ENCODE measurements at places on chromosomes 2 and 18.

- DNase-seq = no peak
These were observed 18.2 kb downstream of the ACVR2A start for GRCh38 chr2:147862859-147863516.

GRCh38 chr2:38750011-38750890 lies 910 bp downstream of the SRSF7 start:
- DNase-seq = no peak

DNA sequence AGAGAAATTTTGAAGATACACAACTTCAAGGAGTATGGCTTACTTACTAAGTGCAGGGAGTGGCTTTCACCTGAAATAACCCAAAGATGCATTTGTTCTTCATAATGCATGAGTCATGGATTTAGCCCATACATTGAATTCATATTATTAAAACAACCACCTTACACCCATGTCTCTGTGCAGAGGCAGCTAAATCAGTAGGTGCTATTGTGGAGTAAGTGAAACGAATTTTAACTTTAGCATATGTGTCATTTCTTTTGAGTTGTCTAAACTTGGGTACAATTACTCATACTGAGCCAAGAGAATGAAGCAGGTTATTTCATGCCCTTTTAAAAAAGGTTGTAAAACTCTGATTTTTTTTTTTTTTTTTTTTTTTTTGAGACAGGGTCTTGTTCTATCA lies 11.0 kb upstream of the ANKRD29 start:
- no peak for DNase-seq

DNA sequence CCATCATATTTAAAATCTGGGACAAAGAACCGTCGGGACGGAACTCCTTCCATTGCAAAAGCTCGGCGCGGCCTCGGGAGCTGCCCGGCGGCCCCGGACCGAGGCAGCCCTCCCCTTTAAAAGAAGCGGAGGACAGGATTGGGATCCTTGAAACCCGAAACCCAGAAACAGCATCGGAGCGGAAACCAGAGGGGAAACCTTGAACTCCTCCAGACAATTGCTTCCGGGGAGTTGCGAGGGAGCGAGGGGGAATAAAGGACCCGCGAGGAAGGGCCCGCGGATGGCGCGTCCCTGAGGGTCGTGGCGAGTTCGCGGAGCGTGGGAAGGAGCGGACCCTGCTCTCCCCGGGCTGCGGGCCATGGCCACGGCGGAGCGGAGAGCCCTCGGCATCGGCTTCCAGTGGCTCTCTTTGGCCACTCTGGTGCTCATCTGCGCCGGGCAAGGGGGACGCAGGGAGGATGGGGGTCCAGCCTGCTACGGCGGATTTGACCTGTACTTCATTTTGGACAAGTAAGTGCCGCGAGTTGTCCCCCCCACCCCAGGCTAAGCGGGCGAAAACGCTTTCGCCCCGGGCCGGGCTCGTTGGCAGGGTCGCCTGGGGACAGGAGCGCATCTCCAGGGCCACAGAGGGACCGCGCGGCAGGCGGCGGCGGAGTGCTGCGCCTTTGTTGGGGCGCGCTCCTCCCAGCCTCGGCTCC lies at the start of gene ANTXR1:
ANTXR1 (plus strand) TSS at position 38 of the 698 bp plus-strand sequence; CDS start at position 359, 321 bp downstream.
- DNase-seq = peak; percentile 44

DNA sequence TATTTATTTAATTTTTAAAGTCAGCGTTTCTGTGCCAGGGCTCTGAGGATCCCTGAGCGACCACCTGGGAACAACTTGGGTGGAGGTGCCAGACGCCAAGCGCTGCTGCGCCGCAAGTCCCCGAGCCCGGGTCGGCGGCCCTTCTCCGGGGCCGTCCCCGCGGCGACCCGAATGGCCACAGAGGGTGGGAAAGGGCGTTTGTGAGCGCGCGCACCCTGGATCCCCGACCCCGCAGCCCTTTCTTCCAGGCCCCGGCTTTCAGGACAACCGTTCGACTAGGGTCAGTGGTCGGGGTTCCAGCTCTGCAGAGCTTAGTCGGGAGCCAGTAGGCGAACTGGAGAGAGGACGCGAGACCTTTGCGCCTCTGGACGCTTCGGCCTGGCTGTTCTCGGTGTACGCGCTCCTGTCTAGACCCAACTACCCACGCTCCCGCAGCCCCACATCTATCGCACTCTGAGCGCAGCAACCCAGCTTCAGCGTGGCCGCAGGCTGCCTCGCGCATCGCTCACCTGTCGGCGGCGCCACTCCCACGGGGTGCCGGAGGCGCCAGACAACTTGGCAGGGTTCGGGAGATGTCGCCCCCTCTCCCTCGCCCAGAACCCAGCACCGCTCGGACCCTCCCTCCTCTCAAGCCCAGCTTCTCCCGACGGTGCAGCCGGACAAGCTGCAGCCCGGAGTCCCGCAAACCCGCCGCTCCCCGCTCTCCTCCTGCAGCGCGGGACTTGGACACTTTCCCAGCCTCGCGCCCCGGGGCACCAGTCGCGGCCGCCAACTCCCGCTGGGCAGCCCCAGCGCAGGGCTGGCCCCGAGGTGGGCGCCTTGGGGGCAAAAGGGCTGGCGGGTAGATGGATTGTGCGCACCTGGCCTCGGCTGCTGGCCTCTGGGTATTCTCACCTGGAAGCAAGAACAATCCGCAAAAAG lies 758 bp downstream of the LYPD1 start:
- peak; percentile 43 for DNase-seq

- no peak for DNase-seq
These were observed 101.6 kb upstream of the DAPL1 start for GRCh38 chr2:158693476-158693875.

All from NCI-H1930 (cell line).